Activated CD4-positive, CD25-positive, alpha-beta regulatory T cell treated with anti-CD3 and anti-CD28 coated beads, Interleukin-2, amount 50 U/mL, for 16 hours (primary cell): ENCODE measurements at places on chromosomes 12 and 14.

DNA sequence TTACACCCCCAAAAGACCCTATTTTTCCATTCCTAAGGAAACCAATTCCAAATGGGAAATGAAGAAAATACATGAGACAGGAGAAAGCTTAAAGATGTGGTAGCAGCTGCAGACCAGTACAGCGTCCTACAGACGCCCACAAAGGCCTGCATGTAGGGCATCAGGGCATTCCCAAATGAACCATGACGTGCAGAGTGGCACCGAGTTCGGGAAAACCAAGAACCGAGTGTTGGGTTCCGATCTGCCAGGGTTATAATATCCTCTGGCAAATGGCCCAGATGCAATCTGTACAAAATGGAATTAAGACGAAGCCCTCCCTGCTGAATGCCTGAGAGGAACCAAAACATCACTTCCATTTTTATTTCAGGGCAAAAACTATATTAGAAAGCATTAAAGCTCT, 34.4 kb upstream of the SELPLG start:
- no peak for DNase-seq

DNA sequence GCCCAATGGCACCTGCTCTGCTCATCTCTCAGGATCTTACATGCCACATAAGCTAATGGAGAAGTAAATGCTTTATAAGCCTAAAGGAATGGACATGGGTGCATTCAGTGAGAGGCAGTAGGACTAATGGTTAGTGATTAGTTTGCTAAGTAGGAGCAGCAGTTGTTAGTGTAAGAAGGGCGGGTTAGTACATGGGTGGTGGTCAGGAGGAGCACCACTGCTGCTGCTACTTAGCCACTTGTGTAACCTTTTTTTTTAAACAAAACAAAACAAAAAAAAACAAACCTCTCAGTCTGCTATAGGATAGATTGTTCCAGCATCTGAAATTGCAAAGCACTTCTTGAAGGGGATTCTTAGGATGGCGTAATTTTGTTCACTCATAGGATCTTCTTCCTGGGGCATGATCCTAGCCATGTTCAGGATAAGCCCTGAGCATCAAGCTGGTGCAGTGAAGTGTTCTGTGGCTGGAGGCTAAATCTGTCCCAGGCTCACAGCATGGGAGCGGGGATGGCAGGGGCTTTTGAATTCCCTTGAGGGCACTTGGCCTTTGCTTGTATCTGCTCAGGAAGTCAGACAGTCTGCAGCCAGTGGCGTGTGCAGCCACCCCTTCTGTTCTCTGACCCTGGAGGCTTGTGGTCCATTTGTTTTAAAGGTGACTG, 63.6 kb downstream of the CHST11 start:
- DNase-seq: no peak

DNA sequence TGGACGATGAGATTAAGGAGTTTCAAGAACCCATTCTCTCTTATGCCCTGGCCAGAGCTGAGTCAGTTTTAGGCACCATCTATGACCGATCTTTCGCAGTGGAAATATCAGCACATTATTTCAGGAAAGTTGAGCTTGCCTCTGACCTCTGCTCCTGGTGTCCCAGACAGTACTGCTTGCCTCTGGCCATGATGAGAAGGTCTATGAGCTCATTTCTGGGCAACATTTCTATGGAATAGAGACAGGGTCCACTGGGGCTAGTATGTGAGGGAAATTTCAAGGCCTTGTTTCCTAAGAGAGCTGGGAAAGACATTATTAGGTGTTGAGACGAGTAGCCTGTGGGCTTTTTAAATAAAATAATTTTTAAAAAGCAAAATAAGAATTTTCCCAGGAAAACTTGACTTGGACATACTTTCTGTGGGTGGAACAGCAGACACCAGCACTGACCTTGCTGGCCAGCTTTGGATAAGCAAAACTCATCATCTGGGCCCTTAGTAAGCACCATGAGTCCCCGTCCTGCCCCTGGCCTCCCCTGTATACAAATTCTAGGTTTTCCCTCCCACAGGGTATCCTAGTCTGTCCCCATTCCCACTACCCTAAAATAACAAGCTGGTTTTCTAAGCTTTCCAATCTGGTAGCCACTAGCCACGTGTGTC, 43.4 kb downstream of the DIO2 start:
- no peak for DNase-seq

DNA sequence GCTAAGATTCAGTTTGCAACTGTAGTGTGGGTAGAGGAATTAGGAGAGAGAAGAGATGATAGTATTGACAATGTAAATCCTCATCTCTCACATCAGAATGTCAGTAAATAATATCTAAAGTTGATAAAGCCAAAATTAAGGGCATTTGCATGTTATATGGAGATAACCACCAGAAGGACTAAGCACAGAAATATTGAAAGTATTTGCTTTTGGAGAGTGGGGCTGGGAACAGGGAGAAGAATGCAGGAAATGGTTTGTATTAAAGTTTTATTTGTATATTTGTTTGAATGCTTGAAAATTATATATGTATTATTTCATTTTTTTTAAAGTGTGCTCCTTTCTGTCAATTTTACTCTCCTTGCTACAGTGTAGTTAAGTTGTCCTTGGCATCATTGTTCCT, 491.4 kb downstream of the APAF1 start:
- no peak for DNase-seq

DNA sequence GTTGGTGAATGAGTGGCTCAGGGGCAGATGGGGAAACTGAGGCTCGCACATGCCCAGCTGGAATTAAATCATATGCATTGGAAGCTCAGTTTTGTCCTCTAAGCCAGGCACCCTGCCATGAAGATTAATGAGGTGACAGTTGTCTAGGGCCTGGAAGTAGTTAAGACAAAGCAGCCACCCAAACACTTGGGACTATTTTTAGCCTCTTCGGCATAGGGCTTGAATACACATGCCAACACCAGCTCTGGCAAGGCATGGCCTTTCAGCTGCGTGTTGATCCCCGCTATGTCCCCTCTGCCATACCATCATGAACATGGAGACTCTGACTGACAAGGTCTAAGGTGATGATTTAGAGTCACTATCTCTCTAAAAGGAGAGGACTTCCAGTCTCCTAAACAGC, 250.2 kb downstream of the KSR2 start:
- DNase-seq: no peak

- no peak for DNase-seq
Measured at GRCh38 chr12:53688134-53688533, 12.3 kb upstream of the ATP5MC2 start.

DNA sequence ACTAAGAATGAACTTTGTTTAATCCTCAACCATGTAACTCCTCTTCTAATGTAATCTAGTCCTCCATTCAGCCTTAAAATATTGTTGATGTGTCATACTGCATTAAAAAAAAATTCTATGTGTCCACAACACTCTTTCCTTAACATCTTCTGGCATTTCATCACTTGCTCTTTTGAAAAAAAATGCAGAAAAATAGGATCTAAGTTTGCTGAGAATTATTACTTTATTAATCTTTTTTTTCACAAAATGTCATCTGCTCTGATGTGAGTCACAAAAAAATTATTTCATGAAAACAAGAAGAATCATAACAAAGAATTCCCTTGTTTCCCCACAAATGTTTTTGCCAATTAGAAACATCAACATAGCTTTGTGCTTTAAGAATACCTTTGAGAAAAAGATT, 410.1 kb upstream of the MGAT4C start:
- DNase-seq: no peak

DNA sequence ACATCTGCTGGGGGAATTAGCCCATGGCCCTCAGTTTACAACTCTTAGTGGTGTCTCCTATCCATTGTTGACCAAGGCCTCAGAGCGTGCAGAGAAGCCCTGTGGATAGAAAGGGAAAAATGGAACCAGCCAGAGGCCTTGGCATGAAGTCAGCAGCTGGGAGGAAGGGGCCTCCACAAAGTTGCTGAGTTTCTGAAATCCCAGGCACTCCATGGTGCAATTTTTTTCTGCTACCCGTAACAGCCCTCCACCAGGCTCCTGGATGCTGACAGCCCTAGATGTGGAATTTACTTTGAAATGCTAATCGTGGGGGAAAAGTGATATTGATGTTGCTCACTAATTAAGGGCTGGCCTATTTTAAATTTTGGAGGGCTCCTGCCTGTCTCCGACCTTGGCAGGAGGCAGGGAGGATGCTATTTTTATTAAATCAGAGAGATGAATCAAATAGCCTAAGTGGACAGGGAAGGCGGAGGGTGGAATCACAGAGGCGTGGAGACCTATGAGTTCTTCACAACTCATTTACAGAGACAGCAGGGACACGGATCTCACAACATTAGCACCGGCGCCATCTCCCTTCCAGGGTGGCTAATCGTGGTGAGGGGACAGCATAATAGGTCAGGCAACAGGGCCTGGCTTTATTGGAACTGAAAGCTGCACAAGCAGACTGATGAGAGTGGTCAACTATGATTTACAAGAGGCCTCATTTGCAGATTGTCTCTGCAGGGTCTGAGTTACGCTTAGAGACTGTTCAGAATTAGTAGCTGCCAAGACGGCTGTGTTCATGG, 99.8 kb upstream of the WSCD2 start:
- no peak for DNase-seq

DNA sequence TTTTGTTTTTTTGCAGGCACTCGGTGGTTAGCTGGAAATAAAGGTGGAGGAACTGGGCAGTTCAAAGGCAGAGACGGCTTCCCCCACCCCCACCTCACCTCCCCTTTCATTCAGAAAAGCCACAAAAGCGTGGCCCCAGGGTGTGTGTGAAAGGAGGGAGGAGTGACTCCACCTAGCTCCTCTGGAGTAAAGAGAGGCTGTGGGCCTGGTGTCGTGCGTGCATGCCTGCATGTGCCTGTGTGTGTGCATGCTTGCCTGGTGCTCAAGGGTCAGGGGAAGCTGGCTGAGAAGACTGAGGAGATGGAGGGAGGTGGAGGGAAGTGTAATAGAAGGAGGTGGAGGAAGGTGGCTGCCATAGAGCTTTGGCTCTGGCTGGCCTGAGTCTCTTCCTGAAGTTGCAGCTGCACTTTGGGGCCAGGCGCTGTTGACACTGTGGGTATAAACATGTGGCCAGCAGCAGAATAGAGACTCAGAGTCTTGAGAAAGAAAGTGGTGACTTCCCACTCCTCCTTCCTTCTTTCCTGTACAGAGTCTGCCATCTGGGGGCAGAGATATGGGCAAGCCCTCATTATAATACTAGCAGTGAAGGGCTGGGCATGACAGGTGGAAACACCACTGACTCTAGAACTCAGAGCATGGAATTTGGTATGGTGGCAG, 36.9 kb upstream of the SINHCAF start:
- no peak for DNase-seq

GRCh38 chr12:57342207-57342691, 88.6 kb downstream of the R3HDM2 start:
- DNase-seq: no peak

DNA sequence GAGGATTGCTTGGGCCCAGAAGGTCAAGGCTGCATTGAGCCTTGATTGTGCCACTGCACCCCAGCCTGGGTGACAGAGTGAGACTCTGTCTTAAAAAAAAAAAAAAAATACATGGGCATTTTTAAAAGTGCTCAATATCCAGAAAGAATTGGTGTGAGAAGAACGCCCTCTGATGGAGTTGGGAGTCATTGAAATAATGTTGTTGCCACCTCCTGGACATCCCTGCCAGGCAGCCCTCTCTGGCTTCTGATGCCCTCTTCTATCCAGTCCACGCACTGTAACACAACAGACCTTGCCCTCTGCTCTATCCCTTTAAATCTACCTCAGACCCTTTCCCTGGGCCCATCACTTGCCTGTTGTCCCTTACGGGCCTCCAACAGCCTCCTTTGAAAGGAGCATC, 4.9 kb downstream of the PTGDR start:
- no peak for DNase-seq

GRCh38 chr12:123490089-123490488, 32.1 kb downstream of the SNRNP35 start:
- no peak for DNase-seq

GRCh38 chr12:47825173-47825639, 5.5 kb upstream of the HDAC7 start:
- DNase-seq: no peak

GRCh38 chr12:69655616-69656340, 43.3 kb downstream of the BEST3 start:
- DNase-seq: no peak

- DNase-seq: no peak
Measured at GRCh38 chr14:105865266-105865903, 339.0 kb downstream of the TMEM121 start.

DNA sequence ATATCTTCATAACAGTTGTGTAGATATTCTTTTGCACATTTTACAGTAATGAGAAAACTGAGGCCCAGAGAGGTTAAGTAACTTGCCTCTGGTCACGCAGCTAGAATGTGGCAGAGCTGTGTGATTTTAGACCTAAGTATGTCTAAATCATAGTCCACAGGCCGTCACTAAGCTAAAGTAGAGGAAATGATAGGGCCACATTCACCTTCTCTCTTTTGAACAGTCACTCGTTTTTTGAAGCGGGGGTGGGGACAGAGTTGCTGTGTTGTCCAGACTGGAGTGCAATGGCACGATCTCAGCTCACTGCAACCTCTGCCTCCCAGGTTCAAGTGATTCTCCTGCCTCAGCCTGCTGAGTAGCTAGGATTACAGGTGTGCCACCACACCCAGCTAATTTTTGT, 68.5 kb downstream of the RASSF3 start:
- DNase-seq: no peak

GRCh38 chr12:26122061-26122680, 2.7 kb downstream of the BHLHE41 start:
- no peak for DNase-seq

- DNase-seq: no peak
Measured at GRCh38 chr12:56677680-56678079, 10.4 kb downstream of the PTGES3 start.

DNA sequence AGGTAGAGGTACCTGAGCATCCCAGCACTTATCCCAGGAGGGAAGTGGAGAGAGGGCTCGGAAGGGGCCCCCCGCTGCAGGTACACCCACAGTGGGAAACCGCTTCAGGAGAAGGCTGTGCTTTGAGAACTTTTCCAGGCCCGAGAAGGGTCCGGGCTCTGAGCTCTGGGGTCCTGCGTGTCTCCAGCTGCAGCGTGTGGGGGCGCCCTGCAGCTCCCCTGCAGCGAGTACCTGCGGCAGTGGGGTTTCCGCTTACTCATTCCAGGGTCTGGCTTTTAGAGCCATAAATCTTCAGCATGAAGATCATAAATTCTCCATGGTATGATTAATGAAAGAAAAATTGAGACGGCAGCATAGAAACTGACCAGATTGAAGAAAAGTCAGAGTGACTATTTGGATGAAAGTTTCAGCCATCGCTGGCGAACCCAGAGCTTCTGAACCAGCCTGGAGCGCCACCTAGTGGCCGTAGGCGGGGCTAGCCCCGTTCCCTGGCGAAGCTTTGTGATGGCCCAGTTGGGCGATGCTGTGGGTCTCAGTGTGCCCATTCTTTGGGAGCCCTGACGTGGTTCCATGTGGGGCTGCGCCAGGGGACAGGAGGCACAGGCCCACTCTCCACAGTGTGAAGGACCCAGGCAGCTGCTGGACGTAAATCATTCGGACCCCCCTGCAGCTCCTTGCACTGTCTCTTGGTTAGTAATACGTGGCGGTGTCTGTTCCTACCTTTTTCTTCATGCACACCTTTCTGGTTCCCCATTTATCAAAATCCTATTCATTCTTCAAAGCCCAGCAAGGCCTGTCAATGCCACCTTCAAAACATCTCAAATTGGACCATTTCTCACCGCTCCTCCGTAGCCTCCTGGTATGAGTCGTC, 198.2 kb downstream of the TSPAN9 start:
- peak; percentile 38 for DNase-seq
